ENCODE measurements at places on chromosomes 13 and 19. TPM values are rescaled to one million over a fixed set of nuclear protein-coding genes. Genes with fewer than 3 reads are reported as not detected.

TJP3 gene
- 1.2 TPM for total RNA-seq

OR10H4 gene
- total RNA-seq: not detected

CLEC17A gene
- 0.10 TPM for total RNA-seq

CAB39L gene
- total RNA-seq: 10.9 TPM

C19orf38 gene
- 3.6 TPM for total RNA-seq

TTYH1 gene
- total RNA-seq: 9.2 TPM

SERP2 gene
- total RNA-seq: 4.5 TPM

CABP5 gene
- not detected for total RNA-seq

Data from skin of body (tissue), 3 donors.